CD4-positive, alpha-beta T cell treated with Interleukin-2 at 100 ng/mL for 4 hours (primary cell): ENCODE measurements at places on chromosomes 7 and 10.

GRCh38 chr10:12271210-12271540 lies 75.2 kb downstream of the CDC123 start:
- no peak for DNase-seq

GRCh38 chr10:73407495-73407894 lies 6.4 kb downstream of the ANXA7 start:
- DNase-seq: no peak

GRCh38 chr7:100882785-100883526 lies 6.6 kb downstream of the UFSP1 start:
- no peak for DNase-seq

DNA sequence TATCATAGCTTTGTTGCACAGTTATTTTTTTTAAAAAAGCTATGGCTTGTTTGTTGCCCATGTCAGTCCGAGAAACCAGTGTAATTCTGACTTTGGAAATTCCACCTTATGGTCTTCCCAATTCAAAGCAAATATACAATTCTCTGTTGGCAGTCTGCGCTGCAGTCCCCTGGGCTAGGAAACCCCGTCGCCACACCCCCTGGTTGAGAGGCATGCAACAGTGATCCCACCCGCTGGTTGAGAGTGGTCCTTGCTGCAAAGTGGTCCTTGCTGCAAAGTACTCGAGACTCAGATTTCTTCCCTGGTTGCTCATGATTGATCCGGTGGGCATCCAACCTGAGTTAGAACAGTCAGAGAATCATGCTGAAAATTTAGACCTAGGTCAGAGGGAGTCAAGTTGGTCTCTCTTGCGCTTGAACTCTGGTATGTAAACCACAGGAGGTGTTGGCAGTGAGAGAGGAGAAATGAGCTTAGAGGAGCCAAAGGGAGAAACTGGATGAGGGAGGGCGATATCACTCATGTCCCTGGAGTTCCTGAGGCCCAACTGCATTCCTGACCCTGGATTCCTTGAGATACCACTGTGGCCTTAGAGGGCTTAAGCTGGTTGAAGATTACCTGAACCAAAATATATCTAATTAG lies 45.0 kb upstream of the STK17A start:
- DNase-seq: no peak

GRCh38 chr7:87474533-87475358 lies 734 bp downstream of the ABCB4 start:
- peak; percentile 1 for DNase-seq

DNA sequence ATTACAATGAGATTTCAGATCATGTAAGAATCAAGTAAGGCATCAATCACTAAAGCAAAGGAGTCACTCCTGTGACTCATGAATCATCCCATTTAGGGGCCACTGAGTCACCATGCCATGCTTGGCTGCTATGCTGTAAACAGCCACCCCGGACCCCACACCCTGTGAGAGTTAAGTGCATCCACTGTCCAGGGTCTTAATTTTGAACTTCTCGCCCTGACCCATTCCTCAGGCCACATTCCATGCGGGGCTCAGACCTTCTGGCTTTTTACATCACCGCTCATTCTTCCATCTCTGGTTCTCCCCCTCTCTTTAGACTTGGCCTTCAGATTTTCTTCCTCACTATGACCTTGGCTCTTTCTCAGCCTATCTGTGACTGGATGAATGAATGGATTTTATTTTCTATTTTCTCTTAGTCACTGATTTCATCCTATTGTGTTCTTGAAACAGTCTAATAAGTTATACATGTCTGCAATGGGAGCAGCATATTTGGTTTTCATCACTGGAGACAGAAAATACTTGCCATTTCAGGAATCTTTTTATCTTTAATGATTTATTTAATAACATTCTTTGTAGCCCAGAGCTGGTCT lies 239.6 kb downstream of the SKIDA1 start:
- DNase-seq: no peak

- DNase-seq: no peak
Observed at GRCh38 chr7:77940647-77941046, 142.1 kb downstream of the PHTF2 start.

DNA sequence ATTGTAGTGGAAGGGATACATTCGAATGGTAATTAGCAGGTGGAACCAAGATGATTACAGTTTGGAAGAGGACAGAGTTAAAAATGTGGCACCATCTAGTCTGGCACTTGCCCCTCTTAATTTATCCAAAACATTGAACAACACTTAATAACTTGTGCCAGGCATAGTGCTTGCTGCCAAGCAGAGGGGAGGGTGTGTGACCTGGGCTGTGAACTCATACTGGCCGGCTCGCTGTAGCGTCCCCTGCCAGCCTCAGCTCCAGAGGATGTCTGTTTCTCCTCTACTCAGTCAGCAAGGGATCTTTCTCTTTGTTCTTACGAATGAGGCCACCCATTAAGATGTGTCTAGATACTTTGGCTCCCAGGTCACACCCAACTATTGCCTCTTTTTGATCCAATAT lies 179.4 kb upstream of the INHBA start:
- no peak for DNase-seq

GRCh38 chr7:151696721-151697514 lies 177.2 kb upstream of the RHEB start:
- DNase-seq: no peak

DNA sequence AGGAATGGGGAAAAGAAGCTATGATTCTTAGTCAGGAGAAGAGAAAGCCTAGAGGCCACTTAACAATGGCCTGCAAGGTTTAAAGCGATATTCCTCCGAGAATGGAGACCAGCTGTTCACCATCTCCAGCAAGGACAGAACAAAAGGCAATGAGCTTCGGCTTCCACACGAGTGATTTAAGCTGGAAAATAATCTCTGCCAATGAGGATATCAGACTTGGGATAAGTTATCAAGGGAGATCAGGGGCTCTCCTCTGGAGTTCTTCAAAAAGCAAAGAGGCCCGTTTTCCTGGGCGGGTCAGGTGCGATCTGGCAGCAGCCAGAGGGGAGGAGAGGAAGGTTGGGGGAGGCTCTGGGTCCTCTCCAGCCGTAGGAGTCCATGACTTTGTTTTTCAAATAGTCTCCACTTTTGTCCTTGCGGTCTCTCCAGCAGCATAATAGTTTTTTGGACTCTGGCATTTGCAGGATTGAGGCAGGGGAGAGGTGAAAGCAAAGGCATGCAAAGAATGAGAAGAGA lies 211.3 kb downstream of the SKIDA1 start:
- DNase-seq: no peak

DNA sequence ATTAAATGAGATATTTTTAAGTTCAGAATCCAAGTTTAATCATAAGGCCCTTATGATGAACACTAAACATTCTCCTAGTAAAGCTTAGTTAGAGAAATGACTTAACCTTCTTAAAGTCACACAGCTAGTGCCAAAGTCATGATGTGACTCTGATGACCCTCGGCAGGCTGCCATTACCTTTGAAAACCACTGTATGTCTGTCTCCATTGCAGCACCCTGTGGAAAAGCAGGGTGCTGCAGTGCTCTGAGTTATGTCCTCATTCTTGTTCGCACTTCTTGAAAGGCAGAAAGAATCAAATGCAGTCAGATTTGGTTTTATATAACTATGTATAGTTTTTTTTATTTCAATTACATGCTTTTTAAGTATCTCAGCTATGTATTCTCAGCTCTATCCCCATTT lies 105.0 kb downstream of the PHTF2 start:
- DNase-seq: peak; percentile 11

- no peak for DNase-seq
Observed at GRCh38 chr7:148042935-148043631, 547.5 kb upstream of the C7orf33 start.

GRCh38 chr10:15630353-15630752 lies 89.4 kb downstream of the ITGA8 start:
- no peak for DNase-seq

GRCh38 chr7:44654255-44654796 lies 47.9 kb downstream of the OGDH start:
- DNase-seq: no peak

DNA sequence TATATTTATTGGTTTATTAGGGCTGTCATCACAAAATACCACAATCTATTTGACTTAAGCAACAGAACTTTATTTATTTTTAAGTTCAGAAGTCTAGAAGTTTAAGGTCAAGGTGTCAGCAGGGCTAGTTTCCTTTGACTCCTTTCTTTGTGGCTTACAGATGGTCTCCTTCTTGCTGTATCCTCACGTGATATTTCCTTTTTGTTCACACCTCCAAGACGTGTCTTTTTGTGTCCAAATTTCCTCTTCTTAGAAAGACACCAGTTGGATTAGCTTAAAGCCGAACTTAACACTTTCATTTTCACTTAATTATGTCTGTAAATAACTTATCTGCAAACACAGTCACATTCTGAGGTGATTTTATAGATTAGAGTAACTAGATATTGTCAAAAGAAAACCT lies 631.4 kb upstream of the POT1 start:
- no peak for DNase-seq

DNA sequence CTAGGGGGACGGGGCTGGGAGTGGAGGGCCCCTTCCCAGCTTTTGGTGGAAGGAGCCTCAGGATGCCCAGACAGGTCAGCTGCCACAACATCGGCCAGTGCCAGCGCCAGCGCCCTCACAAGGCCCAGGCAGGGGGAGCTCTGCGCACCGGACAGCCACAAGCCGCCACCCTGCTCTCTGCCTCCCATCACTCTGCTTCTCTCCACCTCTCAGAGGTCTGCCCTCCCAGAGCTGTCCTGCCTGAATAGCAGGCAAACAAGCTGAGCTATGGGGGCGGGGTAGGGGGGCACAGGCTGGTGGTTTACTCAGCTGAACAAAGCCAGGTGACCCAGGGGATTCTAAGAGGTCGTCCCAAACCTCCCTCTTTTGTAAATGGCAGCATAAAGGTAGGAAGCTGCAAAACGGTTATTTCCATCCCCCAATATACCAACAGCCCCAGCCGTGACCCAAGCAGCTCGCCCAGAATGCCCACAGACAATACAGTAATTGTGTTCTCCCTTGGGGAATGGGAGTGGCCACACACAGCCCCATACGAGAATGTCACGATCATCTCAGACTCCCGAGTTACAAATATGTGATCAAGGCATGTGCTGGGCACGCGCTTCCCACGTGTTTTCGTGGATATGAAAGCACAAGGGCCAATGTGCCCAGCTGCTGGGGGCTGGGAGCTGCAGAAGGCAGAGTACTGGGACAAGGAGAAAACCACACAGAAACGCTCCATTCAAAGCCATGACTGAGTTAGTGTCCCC lies 19.7 kb downstream of the FAM53B start:
- no peak for DNase-seq

DNA sequence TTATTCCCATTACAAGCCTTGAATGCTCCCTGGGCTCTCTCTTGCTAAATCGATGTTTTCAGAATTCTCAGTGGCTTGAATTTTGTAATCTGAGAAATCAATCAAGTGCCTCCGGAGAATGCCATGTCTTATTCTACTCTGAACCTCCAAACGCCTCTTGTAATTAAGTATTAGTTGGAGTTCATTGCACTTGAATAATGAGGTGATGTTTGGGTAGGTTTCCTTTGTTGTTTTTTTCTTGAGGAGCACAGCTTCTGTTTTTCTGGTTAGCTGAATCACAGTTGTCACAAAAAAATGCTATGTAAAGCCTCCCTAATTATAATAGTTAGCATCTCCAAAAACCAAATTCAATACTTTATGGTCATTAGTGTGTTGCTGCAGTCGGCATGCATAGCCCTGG lies 100.3 kb downstream of the PLPP4 start:
- DNase-seq: no peak

DNA sequence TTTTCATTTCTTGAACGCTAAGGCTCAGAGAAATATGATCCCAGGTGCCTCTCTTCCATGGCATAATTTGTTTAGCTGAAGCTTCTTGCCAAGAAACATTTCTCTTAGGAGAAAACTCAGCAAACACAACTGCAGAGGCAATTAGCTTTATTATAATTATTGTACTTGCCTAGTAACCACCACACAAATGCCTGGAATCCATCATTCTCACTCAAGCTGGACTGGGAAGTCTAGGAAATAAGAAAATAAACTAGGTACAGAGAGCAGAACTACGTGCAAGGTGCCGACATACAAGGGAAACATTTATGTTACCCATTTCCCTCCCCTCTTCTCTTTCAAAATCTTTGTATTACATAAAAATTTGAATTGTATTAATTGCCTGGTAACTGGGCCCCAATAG lies 15.1 kb downstream of the SLC35B4 start:
- DNase-seq: no peak

DNA sequence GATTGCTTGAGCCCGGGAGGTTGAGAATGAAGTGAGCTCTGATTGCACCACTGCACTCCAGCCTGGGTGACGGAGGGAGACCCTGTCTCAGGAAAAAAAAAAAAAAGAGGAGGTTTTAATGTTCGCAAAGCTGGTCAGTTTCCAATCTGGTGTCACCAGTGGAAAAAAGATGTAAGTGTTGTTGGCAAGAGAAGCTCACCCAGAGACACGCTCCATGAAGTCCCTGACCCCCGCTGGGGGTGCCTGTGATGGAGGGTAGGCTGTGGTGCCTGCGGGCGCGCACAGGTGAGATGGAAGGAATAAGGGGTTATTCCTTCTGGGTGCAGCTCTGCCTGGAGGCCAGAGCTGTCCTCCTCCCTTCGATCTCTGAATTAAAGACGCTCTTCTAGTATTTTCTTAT lies 122.7 kb downstream of the CUX1 start:
- DNase-seq: no peak
